ENCODE measurements at places on chromosomes 7 and 10. TPM values are rescaled to one million over a fixed set of nuclear protein-coding genes. Genes with fewer than 3 reads are reported as not detected.

- no peak for DNase-seq
Measured at GRCh38 chr7:44247868-44248651, 47.3 kb downstream of the YKT6 start.

DNA sequence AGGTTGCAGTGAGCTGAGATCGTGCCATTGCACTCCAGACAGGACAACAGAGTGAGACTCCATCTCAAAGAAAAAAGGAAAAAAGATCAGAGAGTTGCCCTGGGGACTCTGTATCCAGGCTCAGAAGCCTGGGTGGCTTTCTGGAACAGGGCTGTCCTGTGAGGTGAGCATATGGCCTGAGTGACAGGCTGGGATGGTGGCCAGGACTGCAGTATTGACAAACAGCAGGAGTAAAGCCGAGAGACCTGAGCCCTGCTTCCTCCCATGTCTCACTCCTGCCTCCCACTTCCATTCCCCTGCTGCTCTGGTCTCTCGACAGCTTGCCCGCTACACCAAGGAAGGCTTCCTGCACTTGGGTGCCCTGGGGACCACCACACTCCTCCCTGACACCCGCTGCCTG, 578.5 kb downstream of the GALNT17 start:
- DNase-seq = no peak

DNA sequence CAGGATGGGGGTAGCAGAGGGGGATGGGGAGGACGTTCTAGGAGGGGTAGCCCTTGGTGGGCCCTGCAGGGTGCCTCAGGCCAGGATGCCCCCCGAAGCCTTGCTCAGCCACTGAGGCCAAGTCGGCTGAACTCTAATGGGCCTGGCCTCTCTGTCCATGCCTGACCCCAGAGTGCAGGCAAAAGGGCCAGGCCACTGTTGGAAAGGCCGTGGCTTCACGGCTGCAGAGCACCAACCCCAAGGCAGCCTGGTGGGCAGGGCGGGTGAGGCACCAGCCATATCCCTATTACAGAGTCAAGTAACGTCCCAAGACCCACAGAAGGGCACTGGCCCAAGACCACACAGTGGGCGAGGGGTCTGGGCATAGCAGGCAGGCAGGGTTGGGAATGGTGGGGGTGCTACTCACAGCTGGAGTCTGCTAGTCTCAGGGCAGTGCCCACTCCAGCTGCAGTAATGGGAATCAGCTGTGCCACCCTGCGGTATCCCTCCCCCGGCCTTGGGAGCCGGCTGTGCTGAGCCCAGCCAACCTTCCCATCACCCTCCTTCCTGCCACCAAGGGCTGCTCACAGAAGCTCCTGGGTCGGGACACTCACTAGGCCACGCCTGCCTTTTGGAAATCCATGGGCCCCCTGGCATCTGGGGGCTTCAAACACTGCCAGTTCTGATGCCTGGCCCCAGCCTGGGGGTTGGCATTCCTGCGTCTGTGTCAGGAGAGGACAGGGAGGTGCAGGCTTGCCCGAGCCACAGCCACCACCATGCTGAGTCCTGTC, 4.0 kb upstream of the LFNG start:
- DNase-seq = no peak

DNA sequence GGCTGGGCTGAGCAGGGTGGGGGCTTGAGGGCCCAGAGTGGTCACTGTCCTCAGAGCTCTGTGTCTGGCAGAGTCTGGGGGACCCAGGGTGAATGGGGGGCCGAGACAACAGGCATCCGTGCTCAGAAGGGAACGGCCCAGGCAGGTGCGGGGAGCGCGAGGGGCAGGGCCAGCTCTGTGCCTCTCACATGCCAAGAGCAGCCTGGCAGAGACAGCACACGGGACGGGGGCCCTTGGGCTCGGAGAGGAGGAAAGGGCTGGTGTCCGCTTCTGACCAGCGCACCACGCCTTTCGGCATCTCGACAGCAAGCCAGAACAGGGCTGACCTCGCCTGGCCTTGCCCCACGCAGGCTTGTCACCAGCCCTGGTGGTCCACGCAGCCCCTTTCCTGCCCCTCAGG, 13.4 kb downstream of the AMZ1 start:
- no peak for DNase-seq

GRCh38 chr10:106682175-106682574, 482.3 kb downstream of the SORCS1 start:
- no peak for DNase-seq

- no peak for DNase-seq
Measured at GRCh38 chr7:830069-830468, 2.2 kb upstream of the SUN1 start.

Gene CADPS2
- not detected for total RNA-seq

Gene BICC1
- not detected for total RNA-seq
